Right cardiac atrium (tissue), 5 donors: ENCODE measurements at places on chromosomes 12 and 14. TPM values are rescaled to one million over a fixed set of nuclear protein-coding genes. Genes with fewer than 3 reads are reported as not detected.

DNA sequence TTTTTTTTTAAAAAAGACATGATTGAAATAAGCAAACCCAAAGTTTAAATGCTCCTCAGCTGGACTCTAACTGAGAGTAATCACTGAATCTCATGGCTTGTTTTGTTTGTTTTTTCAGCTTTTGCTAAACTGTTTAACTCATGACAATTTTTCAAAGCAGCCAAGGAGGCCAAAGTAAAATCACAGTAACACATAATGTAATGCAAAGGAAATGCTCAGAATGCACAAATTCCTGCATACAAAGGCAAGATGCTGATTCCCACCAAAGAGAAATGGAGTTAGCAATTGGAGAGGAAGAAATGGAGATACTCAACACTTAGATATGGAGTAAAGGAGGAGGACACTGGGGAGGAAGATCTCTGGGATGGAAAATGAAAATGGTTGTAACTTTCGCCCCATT, 126.2 kb upstream of the SOX5 start:
- no peak for DNase-seq

GRCh38 chr14:95763875-95764274, 50.0 kb upstream of the TCL1A start:
- DNase-seq = no peak

- DNase-seq = no peak
These were observed 143.1 kb downstream of the SYT10 start for GRCh38 chr12:33296529-33296928.

GRCh38 chr12:105085501-105085900, 1.2 kb upstream of the ALDH1L2 start:
- no peak for DNase-seq

DNA sequence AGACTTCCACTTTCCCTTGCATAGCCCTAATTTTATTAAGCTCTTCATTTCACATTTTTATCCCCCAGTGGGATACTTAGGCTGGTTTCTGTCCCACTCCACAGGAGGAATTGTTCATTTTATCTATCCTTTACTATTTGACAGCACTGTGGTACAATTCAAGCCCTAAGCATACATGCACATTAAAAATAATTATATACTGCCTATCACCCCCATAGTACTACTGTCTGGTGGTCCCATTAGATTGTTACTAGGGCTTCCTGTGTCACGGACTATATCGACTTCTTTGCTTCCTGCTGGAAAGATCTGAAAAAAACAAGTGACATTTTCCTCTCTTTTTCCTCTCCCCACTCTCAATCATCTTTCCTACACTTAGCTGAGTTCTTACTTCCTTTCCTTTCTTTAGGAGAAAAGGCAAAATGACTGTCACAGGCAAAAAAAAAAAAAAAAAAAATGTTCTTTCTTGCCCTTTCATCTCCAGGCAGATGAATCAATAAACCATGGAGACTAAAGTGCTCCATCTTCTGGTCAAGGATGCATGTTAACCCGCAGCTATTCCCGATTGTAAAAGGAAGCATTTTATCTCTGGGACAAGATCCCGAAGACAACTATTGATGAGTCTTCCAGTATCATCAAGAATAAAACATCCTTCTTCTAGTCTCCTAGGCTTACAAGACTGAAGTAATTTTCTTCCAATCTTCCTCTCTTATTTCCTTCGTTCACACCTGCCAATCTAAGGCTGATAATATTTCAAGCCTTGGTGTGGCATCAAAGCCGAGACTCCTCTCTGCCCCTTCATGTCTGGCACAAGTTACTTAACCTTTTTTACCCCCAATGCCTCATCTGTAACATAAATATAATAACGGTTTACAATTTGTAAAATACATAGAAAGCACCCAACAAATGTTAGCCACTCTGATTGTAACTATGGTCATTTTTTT, 94.4 kb upstream of the PLEKHG7 start:
- DNase-seq = no peak

- DNase-seq = no peak
These were observed 9.4 kb downstream of the PLD4 start for GRCh38 chr14:104933746-104934733.

GRCh38 chr14:54529811-54530210, 20.1 kb downstream of the CGRRF1 start:
- DNase-seq = no peak

- DNase-seq = no peak
These were observed 46.5 kb downstream of the ELK3 start for GRCh38 chr12:96240656-96241055.

GRCh38 chr14:82055515-82056115, 522.0 kb upstream of the SEL1L start:
- no peak for DNase-seq

DNA sequence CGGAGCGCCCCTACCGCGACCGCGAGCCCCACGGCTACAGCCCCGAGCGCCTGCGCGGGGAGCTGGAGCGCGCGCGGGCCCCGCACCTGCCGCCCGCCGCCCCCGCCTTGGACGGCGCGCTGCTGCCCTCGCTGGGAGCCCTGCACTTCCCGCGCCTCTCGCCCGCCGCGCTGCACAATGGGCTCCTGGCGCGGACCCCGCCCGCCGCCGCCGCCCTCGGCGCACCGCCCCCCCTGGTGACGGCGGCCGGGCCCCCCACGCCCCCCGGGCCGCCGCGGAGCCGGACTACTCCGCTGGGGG, 27.0 kb downstream of the LRCOL1 start:
- no peak for DNase-seq

- no peak for DNase-seq
These were observed 74.2 kb downstream of the KICS2 start for GRCh38 chr12:64147875-64148274.

GRCh38 chr12:104792570-104792969, 165.5 kb downstream of the SLC41A2 start:
- DNase-seq = peak; percentile 23

GRCh38 chr12:24993793-24994192, 44.9 kb upstream of the BCAT1 start:
- DNase-seq = no peak

DNA sequence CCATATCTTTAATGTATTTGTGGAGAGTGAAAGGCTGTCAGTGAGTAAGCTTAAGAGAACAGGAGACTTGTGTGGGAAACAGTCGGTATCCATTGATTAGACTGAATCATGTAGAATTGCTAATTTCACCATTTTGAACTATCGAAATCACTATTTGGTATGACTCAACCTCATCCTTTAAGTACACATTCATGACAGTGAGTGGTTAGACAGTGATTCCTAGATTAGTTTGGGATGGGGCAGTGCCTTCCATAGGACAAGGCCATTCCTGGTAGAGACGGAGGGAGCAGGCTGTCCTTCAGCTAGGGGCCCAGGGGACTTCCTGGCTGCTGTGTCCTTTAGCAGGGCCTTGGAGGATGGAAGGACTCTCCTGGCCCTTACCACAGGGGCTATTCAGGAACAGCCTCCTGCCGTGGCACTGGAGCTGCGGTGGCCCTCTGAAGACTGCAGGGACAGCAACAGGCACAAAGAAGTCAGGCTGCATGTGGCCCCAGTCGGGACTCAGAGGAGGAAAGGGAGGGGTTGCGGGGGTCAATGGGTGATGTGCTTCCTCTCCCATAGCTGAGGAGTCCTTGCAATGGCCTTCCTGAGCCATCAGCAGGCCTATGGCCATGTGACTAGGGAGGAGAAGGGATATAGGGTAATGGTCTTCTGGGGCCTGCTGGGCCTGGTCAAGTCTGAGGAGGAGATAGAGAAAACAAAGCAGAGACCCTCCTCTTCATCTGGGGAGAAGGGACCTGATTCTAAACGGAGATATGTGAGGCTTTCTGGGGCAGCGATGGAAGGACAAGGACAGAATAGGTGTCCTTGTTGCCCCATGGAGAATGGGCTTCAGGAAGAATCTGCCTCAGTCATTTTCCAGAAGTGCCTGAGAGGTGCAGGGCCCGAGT, 11.2 kb downstream of the SERPINA1 start:
- DNase-seq = no peak

DNA sequence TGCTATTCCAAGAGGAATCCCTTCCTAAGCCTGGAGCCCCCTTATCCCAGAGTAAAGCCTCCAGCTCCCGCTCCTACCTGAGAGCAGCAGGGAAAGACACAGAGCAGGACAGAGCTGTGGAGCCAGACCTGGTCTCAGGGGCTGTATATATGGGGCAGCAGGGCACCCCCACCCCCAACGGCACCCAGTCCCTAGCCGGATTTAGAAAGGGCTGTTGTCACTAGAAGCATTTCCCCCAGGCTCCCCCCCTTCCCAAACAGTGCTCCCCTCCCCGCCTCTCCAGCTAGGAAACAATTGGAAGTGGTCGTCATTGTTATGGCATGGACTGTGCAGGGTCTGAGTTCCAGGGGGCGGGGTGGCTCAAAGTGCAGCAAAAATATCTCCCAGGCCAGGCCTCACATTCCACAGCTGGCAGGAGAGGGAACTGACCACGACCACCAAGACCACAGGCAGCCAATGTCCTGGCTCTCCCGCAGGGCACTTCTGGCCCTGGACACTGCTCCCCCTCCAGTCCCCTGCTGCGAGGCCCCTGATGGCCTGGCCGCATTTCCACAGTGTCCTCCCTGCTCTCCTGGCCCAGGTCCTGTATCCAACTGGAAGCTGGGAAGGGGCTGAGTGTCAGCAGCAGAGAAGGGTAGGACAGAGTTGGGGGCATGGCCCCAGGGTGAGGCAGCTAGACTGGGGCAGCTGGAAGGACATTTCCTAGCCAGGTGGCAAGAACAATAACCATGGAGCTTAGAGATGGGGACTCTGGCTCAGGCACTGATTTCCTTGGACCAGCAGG, at the start of gene MYH7:
Gene MYH7, minus strand, starts transcription at position 118 of the 784 bp plus-strand sequence. CDS start 1,928 bp downstream, outside the sequence.
- no peak for DNase-seq

DNA sequence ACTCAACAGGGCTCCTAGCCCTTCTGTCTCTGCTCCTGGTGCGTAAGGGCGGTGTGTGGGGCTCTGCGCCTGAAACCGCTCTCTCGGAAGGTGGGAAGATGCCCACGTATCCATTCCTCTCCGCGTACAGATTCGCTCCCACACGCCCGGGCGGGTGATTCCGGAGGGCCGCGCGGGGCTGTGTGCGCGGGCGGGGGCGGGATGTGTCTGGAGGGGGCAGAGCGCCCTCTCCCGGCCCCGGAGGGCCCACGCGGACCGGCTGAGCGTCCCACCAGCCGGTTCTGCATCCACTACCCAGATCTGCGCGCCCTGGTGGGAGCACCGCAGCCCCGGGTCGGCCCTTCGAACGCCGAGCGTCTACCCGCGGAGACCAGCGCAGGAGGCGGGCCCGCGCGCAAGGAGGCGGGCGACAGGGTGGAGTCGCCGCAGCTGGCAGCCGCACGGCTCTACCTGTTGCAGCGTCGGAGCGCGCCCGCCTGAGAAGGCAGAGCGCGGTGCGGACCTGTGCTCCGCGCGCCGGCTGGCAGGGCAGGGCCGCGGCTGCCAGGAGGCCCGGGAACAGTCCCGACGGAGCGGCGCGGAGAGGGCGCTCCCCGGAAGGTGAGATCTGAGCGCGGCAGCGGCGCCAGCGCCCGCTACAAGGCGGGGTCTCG, 1.4 kb upstream of the KCNK13 start:
- DNase-seq = peak; percentile 62

DNA sequence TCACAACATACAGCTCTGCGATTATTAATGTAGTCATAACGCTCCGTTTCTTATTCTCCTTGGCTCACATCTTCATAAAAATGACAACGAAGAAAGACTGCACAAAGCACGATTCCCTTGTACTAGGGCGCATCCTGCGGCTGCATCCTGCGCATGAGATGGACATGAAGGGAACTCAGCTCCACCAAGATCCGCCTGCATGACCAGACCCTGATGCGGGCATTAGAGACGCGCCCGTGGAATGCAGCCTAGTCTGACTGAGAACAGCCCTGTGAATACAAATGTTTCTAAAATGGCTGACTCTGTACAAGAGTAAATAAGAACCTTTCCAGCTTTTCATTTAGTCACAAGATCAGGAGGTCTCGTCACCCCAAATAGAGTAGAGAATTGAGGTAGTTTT, 422.2 kb downstream of the NOVA1 start:
- DNase-seq = no peak

- no peak for DNase-seq
These were observed 86.6 kb downstream of the TBC1D30 start for GRCh38 chr12:64911081-64911480.

GRCh38 chr12:65168681-65169319, 583 bp upstream of the LEMD3 start:
- DNase-seq = no peak

- DNase-seq = no peak
These were observed 7.8 kb upstream of the OTUB2 start for GRCh38 chr14:94018308-94018707.

The KRT73 gene
- not detected for total RNA-seq

The GALNT9 gene
- total RNA-seq = 0.14 TPM

The PTCSC3 gene
- not detected for total RNA-seq

The PYGL gene
- 14.2 TPM for total RNA-seq

The SLC17A8 gene
- total RNA-seq = not detected

The ENDOU gene
- total RNA-seq = 0.41 TPM

The GRIN2B gene
- total RNA-seq = not detected

The ABCC9 gene
- 60.9 TPM for total RNA-seq

The DTX3 gene
- total RNA-seq = 37.4 TPM

The BCAT1 gene
- 5.1 TPM for total RNA-seq

The LRTM2 gene
- total RNA-seq = not detected

The PRPH gene
- 0.93 TPM for total RNA-seq
